ENCODE measurements at places on chromosomes 7 and 10. TPM values are rescaled to one million over a fixed set of nuclear protein-coding genes. Genes with fewer than 3 reads are reported as not detected.

CALML3 gene
- not detected for total RNA-seq

CYP26C1 gene
- 0.04 TPM for total RNA-seq

CUTC gene
- total RNA-seq = 24.8 TPM

CARD11 gene
- 1.7 TPM for total RNA-seq

CALHM3 gene
- total RNA-seq = 0.34 TPM

NCF1 gene
- total RNA-seq = not detected

AKR1C2 gene
- total RNA-seq = 10.1 TPM

GPRIN2 gene
- total RNA-seq = not detected

GPER1 gene
- 0.30 TPM for total RNA-seq

GIMAP2 gene
- 3.8 TPM for total RNA-seq

CNPY1 gene
- not detected for total RNA-seq
